GM12878 (cell line): ENCODE measurements at places on chromosomes 6 and 20. TPM values are rescaled to one million over a fixed set of nuclear protein-coding genes. Genes with fewer than 3 reads are reported as not detected.

- peak; percentile 61 for DNase-seq
Observed at GRCh38 chr6:75492386-75493153, 1.0 kb downstream of the FILIP1 start.

The PPP1R14C gene
- total RNA-seq = 0.08 TPM in 1 of 2 replicates, not detected in the other

GRCh38 chr20:17538517-17539170 lies 7.5 kb upstream of the BFSP1 start:
- peak; percentile 21 for DNase-seq

DNA sequence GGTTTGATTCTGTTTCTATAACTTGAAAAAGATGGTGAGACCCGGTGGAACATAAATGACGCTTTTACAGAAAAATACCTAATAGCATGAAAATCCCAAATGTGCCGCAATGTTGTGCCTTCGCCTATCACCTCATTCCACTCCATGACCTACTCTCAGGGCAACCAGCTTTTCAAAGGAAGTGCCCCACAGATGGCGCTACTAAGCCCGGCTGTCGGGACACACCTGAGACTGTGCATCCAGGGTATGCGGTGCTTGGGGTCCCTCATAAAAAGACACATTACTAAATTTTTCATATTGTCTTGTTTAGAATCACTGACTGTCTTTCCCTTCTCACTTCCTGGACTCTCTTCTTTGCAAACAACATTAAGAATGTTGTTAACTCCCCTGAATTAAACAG lies 145.5 kb upstream of the RPS6KA2 start:
- DNase-seq = no peak

DNA sequence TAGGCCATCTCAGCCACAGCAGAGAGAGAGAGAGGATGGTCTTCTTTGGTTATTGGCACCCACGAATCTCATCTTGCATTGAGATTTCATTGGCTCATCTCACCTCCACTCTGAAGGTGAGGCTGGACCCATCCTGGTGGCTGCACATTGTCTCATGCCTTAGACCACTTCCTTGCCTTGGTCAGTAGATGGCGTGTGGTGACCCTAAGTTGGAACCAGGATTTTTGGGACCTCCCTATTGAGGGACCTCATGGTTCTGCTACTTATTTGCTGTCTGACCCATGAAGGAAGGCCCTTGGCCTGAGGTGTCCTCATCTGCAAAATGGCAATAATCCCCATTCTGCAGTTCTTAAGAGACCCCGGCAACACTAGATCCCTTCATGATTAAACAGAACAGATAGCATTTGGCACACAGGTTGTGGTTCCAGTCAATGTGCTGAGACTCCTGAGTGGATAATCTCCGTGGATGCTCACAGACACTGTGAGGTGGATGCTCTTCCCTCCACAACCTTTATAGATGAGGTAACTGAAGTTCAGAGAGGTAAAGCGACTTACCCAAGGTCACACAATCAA lies 21.5 kb upstream of the AAR2 start:
- no peak for DNase-seq

GRCh38 chr6:129731428-129731827 lies 21.5 kb upstream of the ARHGAP18 start:
- DNase-seq = no peak

GRCh38 chr6:116287689-116288282 lies 8.1 kb upstream of the TSPYL1 start:
- DNase-seq = no peak

DNA sequence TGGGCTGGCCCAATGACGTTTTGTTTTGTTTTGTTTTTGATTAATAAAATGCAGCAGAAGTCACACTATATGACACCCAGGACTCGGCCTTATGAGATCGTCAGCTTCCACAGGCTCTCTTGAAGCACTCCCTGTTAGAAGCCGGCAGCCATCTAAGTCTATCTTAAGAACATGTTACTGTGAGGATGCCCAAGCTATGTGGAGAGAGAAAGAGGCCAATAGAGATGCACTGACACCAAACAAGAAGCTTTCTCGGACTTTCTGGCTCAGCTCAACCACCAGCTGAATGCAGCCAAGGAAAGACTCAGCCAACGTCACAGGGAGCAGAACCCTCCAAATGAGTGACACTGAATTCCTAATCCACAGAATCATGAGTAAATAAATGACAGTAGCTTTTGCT lies 14.0 kb downstream of the SGK1 start:
- no peak for DNase-seq

- DNase-seq = no peak
Observed at GRCh38 chr6:68024570-68025269, 610.4 kb upstream of the ADGRB3 start.

DNA sequence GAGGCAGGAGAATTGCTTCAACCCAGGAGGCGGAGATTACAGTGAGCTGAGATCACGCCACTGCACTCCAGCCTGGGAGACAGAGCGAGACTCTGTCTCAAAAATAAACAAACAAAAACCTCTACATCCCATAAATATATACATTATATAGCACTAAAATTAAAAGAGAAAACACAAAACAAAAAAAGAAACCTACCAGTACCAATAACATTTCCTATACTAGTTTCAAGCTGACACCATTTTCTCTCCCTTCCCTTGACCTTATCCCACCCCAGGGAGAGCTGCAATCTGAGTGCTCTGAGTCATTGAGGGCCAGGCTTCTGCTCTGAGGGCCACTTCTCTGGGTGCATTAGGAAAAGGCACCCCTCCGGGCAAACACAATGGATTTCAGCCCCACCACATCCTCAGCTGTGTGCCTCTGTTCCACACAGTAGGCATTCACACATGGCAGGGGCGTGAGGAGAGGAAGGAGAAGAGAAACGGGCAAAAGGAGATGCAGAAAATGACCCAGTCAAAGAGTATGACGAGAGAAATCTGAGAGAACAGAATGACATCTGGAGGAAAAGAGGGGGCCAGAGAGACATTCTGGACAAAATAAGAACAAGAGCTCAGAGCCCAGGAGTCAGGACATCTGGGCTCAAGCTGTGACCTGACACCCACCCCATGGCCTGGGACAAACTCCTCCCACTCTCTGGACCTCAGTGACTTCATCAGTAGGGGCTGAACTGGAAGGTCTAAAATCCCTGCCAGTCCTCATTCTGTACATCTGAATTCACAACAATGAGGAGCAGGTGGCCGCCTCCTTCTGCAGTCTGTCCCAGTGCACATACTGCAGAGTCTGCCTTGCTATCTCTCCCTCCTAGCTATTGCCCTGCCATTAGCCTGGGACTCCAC lies 18.2 kb downstream of the TRIM26 start:
- DNase-seq = no peak

GRCh38 chr6:87196275-87196842 lies 41.0 kb downstream of the ZNF292 start:
- no peak for DNase-seq

DNA sequence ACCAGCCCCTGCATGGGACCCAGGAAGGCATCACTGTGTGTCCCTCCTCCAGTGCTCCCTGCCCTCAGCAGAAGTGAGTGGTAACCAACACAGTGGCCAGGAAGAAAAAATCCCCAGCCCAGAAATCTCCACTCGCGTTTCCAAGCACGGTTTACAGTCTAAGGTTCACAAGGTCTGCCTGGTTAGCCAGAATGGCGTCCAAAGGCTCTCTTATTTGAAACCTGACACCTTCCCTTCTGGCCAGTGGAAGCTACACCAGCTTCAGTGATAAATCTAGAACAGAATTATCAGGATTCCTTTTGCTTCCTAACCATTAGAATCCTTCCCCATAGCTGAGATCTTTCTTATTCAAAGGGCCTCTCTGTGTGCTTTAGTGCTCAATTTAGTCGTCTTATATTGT lies 9.2 kb downstream of the LY86 start:
- DNase-seq = no peak

DNA sequence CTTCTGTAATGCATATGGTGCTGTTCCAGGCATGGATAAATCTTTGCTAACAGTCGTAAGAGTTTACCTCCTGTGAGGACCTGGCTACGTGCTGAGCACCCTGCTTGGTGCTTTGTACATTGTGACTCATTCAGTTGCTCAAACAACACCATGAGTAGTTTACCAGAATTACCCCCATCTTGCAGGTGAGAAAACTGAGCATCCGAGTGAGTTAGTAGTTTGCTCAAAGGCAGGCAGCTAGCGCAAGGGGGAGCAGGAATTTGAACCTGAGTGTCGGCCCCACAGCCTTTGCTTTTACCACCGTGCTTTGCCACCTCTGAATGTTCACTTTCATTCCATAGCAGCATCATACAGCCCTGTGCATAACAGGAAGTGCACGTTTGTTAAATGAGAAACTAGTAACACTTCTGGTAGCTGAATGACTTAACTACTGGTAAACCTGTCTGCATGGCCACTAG lies 121.9 kb downstream of the MTHFD1L start:
- DNase-seq = no peak

- DNase-seq = no peak
Observed at GRCh38 chr6:170148709-170149470, 142.0 kb downstream of the DLL1 start.

DNA sequence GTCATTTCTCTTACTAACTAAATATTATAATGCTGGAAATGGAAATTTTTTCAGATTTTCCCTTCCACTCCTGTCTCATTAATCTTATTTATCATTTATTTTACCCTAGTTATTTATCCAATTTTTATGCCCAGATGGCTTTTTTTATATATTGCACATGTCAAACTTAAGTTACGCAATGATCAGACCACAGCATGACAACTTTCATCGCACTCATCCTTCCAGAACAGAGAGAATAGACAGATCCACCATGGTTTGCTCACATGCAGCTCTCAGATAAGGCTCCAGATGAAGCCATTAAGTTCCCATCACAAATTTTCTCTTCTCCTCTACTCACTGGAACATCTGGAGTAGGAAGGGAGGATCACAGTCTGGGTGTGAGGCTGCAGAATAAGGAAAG lies 48.7 kb downstream of the MAP7 start:
- DNase-seq = no peak

The SNAP25 gene
- not detected in 2 replicates for total RNA-seq

DNA sequence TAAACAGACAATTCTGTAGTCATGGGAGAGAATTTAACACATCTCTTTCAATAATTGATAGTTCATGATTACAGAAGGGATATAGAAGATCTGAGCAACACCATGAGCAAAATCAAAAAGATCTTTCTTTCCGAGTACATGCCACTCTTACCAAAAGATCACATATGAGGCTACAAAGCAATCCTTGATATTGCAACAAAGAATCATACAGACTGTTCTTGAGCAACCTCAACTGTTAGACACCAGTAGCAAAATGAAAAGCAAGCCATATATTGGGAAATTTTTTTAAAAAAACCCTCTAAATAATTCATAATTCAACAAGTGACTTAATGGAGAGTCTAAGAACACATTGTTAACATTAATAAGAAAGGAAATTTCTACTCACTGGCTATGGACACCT lies 3.6 kb upstream of the CD83 start:
- DNase-seq = no peak

DNA sequence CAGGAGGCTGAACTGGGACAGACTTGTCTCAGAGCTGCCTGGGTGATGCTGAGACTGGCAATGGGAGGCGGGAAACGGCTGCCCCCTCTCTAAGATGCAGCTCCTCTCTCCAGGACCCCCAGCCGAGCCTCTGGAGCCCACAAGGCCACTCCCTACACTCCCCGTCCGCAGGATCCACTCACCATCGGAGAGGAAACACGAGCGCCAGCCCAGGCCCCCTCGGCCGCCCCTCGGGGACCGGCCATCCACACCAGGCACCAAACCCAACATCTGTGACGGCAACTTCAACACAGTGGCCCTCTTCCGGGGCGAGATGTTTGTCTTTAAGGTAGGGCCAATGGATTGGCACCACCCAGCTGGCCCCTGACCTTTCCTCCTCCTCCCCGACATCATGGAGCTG lies 10.8 kb downstream of the MMP24OS start:
- no peak for DNase-seq

GRCh38 chr6:12898603-12899002 lies 182.0 kb downstream of the PHACTR1 start:
- DNase-seq = no peak

DNA sequence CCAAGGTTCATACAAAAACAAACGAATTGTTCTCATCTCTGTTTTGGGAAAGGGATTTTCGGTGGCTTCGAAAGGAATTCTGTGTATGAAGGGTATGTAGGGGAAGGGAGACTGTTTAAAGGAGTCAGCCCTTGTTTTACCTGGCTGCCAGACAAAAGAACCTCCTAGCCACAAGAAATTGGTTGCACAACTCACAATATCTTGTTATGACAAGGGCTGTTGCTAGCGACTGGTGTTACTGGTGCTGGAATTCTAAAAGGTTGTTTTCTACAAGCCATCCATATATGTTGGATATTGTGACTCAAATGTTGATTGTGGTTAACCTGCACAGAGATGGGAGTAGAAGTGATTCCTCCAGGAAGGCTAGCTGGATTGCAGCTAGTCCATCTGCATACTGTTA lies 34.6 kb upstream of the CITED2 start:
- DNase-seq = no peak

The COL20A1 gene
- total RNA-seq = not detected in 2 replicates
